ENCODE measurements at places on chromosomes 2 and 18.
A peak's percentile ranks its signal among the peaks of the same experiment; 100 is the strongest.

- DNase-seq: no peak
Measured at GRCh38 chr2:207337234-207338219, 171.8 kb upstream of the KLF7 start.

- no peak for DNase-seq
Measured at GRCh38 chr2:85734942-85735608, 18.7 kb upstream of the ATOH8 start.

- no peak for DNase-seq
Measured at GRCh38 chr18:1914489-1914888, 656.8 kb downstream of the METTL4 start.

DNA sequence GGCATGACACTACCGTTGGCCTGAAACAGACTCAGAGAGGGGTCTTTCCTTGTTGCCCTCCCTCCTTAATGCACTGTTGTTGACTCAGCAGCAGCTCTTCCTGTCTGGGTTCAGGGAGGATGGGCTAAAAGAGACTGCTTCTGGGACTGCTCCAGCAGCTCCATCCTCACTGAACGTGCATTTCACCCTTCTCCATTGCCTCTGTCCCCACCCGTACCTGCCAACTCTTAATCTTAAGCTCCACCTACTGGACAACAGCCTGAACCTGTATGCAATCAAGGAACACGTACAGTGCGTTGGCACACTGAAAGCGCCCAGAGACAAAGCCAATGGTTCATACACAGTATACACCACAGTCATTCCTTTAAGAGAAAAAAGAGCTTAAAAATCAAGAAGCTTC, 230.8 kb upstream of the RAB6C start:
- DNase-seq: no peak

- DNase-seq: no peak
Measured at GRCh38 chr18:8339952-8340351, 269.3 kb upstream of the RAB12 start.

- no peak for DNase-seq
Measured at GRCh38 chr18:11336241-11336640, 186.9 kb upstream of the PIEZO2 start.

GRCh38 chr2:39289609-39290008, 45.8 kb upstream of the CDKL4 start:
- no peak for DNase-seq

GRCh38 chr2:197086500-197086899, 160.0 kb upstream of the PGAP1 start:
- no peak for DNase-seq

DNA sequence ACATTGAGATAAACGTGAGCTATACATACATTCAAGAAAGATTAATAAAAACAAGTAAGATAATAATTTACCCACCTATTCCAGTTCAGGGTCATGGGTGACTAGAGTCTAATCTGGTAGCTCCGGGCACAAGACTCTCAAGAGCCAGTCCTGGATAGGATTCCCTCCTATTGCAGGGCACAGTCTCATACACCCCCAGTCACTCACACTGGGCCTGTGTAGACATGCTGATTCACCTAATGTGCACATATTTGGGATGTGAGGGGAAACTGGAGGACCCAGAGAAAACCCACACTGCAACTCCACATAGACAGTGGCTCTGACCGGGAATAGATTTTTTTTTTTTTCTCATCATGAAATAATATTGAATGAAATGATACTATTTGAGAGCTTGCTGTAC, 81.5 kb upstream of the THUMPD2 start:
- DNase-seq: no peak

DNA sequence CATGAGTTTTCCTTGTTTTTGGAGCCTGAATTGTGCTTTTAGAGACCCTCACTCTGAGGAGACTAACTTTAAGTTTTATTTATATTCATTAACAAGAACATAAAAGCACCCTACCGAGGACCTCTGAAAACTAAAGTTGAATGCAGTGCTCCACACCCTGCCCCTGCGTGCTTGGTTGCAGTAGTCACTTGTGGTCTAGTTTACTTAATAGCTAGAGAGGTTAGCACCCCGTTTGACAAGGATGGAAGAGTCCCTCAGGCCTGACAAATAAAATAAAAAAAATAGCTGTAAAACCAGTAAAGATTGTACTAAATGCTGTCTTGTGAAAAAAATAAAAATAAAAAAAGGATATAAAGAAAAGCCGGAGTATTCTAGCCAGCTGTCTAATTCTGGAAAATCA, 395.2 kb downstream of the MTX2 start:
- DNase-seq: no peak

DNA sequence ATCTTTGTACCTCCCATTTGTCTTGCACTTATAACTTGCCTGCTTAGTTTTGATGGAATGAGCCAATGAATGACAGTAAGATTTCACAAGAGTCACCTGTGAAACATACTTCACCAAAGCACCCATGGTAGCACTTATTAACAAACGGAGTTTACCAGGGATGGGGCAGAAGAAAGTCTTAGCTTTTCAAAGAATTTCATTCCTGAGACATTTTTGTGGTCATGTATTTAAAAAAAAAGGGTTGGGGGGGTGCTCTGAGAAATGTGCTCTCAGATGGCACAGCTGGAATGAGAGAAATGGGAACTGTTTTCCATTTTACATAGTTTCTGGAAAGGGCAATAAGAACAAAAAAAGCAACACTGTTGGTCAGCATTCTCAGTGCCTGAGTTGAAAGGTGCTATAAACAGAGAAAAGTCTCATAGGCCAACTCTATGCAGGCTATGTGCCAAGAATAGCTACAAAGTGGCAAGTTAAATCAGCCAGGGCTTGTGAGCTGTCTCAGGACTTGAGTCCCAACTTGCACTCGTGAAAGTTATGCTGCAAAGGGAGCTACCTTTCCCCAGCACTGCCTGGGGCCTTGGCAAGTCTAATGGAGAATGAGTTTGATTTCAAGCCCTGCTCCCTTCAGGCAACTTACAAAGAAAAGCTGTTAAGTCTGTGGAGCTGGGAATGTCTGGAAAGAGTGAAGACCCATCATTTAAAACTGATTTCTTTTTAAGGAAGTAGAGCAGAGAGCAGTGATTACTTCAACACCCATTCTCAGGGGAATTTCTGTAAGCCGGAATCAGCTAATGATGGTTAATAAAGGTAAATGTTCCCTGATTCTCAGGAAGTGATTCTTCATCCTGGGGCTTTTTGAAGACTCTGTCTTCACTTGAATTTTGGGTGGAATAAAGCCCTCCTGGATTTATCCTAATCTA, 170.6 kb downstream of the SLC8A1 start:
- DNase-seq: no peak

DNA sequence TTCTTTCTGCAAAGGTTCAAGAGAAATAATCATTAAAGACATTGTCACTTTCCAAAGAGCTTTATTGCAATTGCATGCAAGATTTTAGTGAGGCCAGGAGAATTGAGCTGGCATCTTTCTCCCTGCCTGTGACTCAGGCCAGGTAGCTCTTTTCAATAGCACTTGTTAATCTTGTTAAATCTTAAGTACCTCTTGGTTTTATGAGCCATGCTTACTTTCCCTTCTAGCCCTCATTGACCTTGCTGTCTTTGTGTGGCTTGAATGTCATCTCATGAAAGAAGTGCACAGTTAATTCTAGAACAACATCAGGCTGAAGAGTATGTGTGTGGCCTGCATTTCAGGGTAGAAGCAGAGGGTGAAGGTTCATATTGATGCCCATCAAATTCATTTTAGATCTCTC, 14.8 kb upstream of the LGALSL start:
- no peak for DNase-seq

DNA sequence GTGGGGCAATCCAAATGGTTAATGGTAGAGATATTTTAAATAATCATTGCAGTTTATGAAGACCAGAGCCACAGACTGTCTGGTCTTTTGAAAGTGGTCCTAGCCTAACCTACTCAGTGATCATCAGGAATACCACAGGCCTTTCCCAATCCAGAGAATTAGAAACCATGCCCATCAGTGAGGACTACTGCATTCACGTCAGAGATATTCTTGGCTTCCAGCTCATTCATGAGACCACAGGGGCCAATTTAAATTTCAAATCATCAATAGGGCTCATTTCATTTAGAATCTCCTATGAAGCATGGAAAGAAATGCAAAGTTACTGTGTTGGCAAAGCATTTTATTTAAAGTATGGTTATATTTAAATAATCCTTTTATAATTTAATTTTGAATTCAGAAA, 362.3 kb upstream of the KCNJ3 start:
- no peak for DNase-seq

DNA sequence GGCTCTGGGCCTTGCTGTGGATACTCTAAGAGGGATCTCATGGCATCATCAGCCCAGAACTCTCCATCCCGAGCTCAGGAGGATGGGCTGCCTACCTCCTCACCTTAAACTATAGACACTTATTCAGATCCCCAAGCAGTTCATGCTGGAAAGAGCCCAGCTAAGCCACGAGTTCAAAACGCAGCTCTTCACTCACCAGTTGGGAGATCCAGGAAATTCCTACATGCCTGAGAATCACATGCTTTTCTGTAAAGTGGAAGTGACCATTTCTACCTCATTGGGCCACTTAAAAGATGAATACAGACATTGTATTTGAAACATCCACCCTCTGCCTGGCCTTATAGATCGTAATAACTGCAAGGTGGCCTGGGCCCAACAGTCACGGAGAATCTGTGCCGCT, 6.6 kb downstream of the ATOH8 start:
- DNase-seq: no peak

GRCh38 chr2:46708492-46708891, 207.1 kb downstream of the MCFD2 start:
- no peak for DNase-seq

- DNase-seq: no peak
Measured at GRCh38 chr2:206083602-206084438, 2.2 kb downstream of the INO80D start.

- DNase-seq: no peak
Measured at GRCh38 chr2:215275824-215276223, 36.0 kb upstream of the ATIC start.

DNA sequence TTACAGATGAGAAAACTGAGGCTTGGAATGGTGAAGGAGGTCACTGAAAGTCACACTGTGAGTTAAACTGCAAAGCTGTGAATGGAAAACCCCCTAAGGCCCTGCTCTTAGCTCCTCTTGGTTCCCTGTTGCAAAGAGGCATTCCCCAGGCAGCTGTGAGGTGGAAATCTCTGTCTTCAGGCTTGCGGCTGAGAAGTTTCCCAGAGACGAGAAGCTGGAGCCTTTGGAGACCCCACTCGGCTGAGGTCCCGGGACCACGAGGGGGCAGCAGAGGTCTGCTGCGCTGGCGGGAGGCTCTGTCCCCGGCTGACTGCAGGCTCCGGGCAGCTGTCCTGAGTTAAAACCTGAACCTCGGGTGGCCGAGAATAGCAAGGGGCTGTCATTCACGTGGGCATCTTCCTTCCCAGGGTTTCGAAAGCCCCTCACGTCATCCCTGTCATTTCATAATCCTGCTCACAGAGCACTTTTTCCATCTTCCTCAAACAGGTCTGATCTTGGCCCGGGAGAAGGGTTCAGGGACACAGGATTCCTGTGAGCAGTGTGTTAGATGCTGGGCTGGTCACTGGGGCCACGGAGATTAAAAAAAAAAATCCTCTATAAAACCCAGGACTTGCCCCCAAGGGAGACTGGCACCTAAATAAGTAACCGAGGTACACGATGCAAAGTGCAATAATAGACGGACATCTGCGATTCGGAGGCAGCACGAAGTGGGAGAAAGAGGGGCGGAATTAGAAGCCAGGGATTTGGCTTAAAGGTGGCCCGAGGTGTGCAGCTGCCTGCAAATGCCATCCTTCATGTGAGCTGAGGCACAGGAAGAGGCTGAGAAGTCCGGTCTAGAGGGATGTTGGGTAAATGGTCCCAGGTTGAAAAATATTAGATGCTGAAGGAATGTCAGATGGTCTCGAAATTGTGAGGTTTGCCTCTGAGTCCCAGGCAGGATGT, 24.6 kb upstream of the ATOH8 start:
- peak; percentile 59 for DNase-seq

- DNase-seq: no peak
Measured at GRCh38 chr18:76604108-76604934, 109.3 kb upstream of the ZNF516 start.

DNA sequence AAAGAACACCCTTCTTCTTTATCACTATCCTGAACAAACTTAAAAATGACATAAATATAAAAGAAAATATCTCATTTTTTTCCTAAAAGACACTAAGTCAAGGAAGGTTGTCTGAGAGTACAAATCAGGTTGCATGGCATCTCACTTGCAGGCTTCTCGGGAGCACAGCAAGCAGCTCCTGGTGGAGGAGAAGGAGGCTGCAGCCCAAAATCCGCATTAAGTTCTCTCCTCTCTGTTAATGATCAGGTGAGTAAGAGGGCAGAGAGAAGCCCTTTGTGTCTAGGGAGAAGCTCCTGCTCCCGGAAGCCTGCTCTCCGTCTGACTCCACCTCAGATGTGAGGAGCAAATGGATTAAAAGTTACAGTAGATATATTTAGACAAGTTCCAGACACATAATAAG, 35.0 kb upstream of the DOK6 start:
- DNase-seq: no peak

DNA sequence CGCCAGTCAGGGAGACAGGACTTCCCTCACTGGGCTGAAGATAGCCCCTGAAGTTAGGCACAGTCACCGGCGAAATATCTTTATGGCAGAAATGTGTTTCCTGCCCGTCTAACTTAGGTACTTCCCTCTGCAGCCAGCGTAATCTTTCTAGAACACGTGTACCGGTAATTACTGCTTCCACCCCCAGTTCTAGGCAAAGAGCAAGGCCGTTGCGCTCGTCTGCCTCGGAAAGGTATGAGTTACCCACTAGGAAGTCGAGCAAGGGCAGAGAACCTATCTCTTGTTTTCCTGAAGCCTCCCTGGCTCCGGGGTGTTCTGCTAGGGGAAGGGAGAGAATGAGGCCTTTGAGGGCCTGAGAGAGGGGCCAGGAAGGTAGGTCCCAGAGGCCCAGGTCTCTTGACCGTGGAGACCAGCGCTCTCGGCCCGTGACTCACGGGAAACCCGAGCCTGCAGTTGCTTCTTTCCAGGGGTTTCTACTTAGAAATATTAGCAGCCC, 70.0 kb downstream of the TWSG1 start:
- DNase-seq: no peak

GRCh38 chr18:5455674-5456073, 88.1 kb downstream of the EPB41L3 start:
- no peak for DNase-seq

GRCh38 chr2:226674123-226674522, 125.5 kb downstream of the IRS1 start:
- DNase-seq: no peak

DNA sequence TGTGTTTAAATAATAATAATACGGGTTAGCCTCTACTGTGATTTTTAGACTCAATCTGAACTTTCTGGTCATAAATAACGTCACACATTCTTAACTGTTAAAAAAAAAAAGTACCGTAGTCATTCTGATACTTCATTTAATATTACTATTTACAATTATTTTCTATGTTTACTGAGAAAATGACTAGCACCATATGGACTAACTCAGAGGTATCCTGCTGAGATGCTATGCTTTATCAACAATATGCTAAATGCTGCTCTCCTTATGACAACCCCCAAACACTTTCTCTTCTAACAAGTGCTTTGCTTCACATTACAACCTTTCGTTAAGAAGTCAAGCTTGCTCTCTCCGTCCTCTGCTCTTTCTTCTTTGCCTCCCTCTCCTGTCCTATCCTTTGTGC, 182.1 kb downstream of the AFF3 start:
- no peak for DNase-seq

Data from activated CD4-positive, alpha-beta T cell treated with anti-CD3 and anti-CD28 coated beads, Interleukin-2, amount 50 U/mL, for 4 hours (primary cell).